ENCODE measurements at places on chromosomes 3 and 15.

DNA sequence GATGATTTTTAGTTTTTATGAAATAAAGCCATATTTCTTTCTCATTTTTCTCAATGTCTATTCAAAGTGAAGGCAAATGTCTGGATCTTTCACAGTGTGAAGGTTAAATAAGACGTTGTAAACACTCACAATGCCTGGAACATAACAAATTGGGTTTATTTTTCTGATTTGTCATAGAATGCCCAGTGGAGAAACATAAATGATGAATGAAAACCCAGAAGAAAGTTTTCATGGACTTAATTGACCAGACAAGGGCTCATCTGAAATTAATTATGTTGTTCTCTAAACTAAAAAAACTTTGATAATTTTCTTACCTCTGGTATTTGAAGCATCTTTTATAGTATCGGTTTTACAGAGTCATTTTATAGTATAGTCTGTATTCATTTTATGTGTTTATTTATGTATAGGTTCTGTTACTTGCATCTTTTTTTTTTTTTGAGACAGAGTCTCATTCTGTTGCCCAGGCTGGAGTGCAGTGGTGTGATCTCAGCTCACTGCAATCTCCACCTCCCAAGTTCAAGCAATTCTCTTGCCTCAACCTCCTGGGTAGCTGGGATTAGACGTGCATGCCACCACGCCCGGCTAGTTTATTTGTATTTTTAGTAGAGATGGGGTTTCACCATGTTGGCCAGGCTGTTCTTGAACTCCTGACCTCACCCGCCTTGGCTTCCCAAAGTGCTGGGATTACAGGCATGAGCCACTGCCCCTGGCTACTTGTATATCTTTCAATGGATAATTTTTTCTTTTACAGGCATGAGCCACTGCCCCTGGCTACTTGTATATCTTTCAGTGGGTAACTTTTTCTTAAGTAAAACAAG lies 15.1 kb upstream of the BNIP2 start:
- no peak for DNase-seq

DNA sequence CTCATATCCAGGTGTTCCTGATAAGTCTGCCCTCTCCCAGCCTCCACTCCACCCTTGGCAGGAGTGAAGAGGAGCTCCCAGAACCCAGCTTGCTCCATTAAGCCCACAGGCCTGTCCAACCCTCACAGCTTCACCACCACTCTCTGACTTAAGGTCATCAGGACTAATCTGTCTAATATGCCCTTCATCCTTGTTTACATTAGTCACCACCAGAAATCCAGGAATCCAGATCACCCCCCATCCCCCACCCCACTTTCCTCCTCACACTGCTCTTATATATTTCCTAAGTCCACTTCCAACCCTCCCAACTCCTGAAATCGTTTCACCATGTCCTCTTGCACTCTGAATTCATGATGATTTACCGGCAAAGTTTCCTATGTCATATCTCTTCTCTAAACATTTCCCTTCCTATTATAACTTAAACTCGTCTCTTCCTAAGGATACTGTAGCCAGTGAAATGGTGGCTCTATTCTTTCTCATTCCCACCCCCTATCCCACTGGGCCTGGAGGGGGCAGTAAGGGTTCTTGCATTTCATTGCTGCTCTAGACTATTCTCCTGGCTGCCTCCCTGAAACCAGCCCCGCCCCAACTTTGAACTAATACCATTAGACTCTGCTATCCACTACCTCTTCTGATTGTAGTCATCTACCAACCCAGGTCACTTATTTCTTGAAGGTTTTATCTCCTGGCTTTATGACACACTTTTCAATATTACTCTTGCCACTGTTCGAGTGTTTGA lies 43.4 kb downstream of the PPP2R3A start:
- DNase-seq: no peak

DNA sequence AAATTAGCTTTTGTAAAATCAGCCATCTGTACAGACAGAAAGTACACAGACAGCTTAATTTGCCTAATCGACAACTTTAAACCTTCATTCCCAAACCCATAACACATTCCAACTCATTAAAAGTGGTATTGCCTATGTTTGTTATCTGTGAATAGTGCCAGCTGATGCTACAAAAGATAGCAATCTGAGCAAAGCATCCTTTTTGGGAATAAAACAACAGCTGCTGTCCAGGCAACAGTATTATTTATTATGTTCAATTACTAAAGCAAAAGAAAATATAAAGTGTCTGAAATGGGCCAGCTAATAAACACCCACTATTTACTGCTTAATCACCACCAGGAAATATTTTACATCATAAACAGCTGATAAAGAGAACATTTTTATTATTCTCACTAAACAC lies 134.8 kb upstream of the ABI3BP start:
- DNase-seq: no peak

GRCh38 chr15:77017091-77017660 lies 22.2 kb downstream of the PSTPIP1 start:
- no peak for DNase-seq

- DNase-seq: no peak
These were observed 21.3 kb upstream of the B3GALNT1 start for GRCh38 chr3:161126495-161126894.

GRCh38 chr15:89201465-89202005 lies 19.8 kb downstream of the RLBP1 start:
- no peak for DNase-seq

DNA sequence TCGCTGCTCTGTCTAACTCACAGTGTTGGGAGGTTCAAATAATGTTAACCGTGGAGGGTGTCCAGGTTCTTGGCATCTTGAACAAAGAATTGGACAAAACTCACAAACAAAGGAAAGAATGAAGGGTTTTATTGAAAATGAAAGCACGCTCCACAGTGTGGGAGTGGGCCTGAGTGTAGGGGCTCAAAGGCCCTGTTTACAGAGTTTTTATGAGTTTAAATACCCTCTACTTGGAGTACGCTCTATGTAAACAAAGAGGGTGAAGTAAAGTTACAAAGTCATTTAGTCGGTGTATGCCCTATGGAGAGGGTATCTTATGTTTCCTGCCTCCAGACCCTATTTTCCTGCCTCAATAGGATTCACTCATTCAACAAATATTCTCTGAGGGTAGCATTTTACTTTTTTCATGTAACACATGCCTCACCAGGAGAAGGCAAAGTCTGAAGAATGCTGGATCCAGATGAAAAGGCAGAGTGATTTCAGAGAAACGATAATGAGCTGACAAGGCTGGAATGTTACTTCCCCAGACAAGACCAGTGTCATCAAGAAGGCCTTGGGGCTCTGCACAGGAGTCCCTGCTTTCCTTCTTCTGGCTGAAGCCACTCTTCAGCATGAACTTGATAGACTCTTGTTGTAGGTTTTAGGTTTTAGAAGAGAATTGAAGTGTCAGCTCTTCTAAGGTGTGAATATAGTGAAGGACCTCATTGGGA lies 163.6 kb downstream of the FAM43A start:
- DNase-seq: no peak

GRCh38 chr3:137792626-137793271 lies 28.6 kb downstream of the SOX14 start:
- DNase-seq: no peak

DNA sequence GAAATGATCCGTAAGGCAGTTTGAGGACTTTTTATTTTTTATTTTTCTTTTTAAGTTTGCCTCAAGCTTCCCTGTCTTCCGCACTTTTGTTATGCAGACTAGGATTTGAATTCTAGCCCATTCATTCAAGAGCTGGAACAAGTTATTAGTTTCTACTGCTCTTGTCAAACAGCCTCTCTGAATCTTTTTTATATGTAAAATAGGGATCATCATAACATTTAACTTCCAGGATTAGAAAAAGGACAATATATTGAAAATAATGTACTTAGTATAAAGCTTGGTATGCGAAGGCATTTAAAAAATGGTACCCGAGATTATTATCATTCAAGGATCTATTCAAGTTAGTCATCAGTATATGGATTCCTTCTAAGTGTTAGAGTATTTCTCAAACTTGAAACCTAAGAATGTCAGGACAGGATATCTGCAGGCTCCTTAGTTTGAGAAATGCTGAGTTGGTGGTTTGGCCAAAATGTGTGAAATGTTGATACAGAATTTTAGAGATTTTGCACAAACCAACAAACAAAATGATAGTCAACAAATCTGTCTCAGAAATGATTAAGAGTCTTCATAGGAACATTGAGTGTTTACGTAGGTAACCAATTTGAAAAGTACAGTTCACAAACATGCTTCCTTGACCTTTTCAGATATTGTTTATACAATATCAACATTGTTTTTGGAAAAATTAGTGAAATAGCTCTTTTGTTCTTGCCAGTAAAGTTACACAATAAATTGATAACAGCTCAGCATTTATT lies 40.5 kb upstream of the IGSF10 start:
- DNase-seq: no peak

GRCh38 chr3:13652728-13653127 lies 103.8 kb downstream of the FBLN2 start:
- DNase-seq: no peak

DNA sequence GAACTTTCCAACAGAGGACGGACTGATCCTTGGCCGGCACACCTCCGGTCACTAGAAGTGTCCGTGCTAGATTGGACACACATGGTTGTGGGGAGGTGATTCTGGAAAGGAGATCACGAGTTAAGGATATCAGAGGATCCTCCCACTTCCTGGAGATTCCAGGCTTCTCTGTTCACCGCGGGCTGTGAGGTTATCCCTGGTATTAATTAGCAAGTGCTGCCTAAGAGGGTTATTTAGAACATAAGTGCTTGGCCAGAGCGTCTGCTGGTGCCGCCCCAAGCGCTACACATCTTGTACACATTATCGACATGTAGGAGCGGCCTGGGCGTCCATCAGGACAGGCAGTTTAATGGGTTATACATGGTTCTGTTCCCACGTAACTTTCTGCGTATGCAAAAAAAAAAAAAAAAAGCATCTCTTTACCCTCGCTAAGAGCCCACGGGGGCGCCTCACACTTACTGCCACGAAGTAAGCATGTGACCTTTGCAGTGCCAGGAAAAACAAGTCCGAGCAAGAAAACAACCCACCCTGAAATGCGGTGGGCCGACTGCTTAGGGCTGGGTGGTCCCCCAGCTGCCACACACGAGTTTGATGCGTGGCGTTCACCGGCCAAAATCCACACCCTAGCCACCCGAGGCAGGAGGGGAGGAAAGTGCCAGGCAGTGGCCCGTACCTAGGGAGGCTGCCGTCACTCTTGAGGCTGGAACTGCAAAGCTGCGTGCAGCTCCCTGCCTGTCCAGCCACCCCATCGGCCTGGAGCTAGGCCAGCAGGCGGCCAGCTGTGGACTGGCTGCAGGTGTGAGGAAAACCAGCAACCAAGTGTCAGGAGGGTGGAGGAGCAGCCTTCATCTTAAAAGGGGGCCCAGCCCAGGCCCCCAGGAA lies 78.0 kb downstream of the CPN2 start:
- DNase-seq: no peak

DNA sequence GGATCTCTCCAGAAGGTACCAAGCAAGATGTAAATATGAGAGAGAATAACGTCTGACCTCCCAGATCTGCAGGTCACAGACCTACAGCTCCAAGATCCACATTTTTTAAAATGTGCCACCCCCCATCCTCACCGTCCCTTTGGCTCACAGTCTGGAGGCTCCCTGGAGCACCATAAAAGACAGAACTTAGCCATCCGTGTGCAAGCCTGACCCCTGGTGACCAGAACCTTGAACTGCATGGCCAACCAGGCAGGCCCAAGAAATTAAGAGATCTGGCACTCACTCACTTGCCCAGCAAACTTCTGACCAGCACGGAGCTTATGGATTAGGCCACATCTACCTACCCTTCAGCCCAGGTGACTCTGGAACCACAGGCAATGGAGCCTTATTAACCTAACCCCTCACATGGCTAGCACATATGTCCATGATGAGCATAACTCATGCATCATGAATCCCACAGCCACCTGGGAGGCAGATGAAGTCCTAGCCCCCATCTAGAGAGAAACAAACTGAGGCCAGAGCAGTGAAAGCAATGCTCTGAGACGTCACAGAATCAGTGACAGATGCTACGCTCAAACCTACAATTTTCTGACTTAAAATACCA lies 275.3 kb downstream of the UACA start:
- peak; percentile 61 for DNase-seq

DNA sequence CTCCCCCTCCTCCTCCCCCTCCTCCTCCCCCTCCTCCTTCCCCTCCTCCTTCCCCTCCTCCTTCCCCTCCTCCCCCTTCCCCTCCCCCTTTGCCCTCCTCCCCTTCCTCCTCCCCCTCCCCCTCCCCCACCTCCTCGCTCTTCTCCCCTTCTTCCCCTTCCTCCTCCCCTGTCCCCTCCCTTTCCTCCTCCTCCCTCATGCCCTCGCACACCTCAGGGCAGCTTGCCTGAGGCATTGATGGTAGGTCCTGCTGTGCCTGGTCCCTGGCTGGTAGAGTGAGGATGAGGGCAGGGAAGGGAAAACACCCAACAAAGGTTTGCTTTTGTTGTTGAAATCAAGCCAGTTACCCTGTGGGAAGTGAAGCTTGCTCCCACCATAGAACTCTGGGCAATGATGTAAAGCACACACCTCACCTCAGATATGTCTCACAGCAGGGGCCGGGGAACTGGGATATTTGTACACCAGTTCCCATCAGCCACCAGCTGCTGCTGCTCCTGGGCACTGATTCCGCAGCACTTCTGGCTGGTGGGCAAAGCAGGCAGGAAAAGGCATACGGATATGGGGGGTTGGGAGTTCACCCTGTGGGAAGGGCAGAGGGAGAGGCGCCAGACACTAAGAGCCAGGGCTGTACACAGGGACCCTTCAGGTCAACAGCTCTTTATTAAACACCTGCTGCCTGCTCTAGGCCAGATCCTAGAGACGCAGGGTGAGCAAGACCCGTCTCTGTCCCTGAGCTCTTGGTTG lies 13.8 kb downstream of the ISG20 start:
- no peak for DNase-seq

- no peak for DNase-seq
These were observed 143.9 kb downstream of the GABRB3 start for GRCh38 chr15:26628879-26629529.
